Left renal pelvis (tissue), 4 donors: ENCODE measurements at places on chromosomes 7 and 10.

DNA sequence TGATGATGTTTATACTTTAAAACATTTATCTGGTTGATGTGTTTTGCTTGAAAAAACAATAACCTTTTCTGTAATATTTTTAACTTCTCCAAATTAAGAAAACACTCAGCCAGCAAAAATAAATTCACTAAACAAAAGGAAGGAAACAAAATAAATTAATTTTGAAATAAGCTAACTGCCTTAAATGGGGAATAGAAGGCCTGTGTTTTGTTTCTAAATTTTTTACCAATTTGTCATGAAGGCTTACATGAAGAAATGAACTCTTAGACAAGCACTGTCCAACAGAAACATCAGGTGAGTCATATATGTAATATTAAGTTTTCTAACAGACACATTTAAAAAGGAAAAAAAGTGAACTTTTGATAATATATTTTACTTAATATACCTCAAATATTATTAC, 68.5 kb downstream of the LRRN3 start:
- no peak for DNase-seq

- no peak for DNase-seq
Measured at GRCh38 chr7:112327566-112327965, 121.1 kb downstream of the ZNF277 start.

- no peak for DNase-seq
Measured at GRCh38 chr7:112079673-112080072, 126.5 kb downstream of the DOCK4 start.

DNA sequence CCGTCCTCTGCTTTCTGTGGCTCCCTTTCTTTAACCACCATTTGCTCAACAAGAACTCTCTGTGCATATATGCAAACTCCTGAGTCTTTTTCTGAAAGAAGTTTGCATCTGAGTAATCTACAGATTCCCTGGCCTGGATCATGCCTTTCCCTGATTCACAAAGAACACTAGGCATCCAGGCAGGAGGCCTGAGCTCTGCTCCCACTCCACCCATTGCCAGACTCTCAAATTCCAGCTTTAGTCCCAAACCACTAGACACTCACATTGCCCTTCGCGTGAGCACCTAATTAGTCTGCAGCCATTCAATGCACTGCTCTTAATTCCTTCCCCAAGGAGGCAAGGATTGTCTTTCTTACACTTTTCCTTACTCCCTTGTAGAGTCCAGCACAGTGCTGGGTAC, 60.9 kb downstream of the ABCC2 start:
- DNase-seq, result no peak

DNA sequence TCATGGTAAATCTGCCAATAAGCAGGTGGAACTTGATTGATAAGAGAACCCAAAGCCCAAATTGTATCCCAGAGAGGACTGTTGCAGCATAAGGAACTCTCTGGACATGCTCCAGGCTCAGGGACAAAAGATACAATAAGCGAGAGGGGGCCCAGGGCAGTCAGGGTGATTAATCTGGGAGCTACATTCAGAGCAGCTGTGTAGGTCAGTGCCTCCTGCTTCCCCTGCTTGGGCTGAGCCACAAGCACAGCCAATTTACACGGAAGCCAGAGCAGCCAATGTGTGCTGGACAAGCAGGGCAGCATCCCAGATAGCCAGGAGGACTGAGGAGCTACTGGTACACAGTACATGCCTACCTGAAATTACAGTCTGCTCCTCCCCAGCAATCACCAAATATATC, 24.2 kb downstream of the MYPN start:
- no peak for DNase-seq

- no peak for DNase-seq
Measured at GRCh38 chr10:61891906-61892585, 9.5 kb upstream of the ARID5B start.

GRCh38 chr10:89226891-89227290, 19.8 kb upstream of the CH25H start:
- DNase-seq, result no peak

DNA sequence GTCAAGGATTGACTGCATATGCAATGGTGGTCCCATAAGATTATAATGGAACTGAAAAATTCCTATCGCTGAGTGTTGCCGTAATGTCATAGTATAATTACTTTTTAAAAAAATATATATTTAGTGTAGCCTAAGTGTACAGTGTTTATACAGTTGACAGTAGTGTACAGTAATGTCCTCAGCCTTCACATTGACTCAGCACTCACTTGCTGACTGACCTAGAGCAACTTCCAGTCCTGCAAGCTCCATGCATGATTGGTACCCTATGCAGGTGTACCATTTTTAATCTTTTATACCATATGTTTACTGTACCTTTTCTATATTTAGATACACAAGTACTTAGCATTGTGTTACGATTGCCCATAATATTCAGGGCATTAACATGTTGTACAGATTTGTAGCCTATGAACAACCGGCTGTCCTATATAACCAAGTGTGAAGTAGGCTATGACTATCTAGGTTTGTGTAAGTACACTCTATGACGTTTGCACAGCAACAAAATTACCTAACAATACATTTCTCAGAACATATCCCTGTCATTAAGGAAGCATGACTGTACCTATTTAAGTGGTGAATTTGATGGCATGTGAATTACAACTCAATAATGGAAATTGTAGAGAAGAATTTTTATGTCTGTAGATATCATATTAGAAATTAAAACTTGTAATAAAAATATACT, 40.9 kb downstream of the CCNY start:
- no peak for DNase-seq

DNA sequence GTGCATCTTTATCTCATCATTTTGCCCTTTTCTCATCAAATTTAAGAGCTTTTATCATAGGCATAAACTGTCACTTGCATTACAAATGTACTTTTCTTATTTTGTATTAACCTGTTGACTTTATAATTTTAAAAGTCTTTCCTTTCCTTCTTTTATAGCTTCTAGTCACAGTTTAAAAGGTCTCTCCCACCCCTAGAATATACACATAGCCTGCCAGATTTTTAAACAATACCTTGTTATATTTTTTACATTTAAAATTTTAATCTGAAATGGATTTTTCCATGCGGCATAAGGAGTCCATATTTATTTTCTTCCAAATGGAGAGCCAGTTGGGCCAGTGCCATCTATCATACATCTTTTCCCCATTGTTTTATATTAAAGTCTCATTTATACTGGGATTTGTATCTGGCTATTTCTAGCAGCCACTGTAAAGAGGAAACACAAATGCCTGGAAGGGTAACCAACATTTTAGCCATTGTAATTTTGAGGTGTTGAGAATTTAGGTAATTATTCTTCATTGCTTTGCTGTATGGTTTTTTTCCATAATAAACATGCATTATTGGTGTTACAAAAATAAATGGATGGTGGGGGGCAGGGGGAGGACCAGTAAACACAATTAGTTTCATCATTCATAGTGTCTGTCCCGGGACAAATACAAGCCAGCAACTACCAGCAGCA, 92.8 kb downstream of the CCDC71L start:
- no peak for DNase-seq

- DNase-seq, result no peak
Measured at GRCh38 chr7:107946881-107947280, 55.9 kb downstream of the DLD start.

GRCh38 chr10:24170199-24170598, 38.7 kb upstream of the KIAA1217 start:
- no peak for DNase-seq

DNA sequence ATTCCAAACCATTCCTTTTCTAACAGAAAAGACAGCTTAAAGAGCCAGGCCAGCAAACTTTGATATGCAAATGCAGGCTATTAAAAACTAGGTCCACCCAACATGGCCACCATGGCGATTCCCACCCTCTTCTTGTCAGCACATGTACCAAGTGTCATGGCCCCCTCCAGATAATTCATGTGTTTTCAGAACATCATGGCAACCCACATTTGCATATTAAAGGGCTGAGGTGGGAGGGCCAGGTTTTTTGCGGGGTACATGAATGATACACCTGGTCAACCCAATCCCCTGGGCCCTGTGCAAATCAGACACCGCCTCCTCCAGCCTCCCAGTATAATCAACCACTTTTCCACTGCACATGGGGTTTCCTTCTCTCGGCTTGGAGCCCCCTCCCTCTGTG, 965 bp upstream of the ERVW-1 start:
- no peak for DNase-seq

- DNase-seq, result no peak
Measured at GRCh38 chr7:35695987-35696386, 1.1 kb upstream of the HERPUD2 start.

DNA sequence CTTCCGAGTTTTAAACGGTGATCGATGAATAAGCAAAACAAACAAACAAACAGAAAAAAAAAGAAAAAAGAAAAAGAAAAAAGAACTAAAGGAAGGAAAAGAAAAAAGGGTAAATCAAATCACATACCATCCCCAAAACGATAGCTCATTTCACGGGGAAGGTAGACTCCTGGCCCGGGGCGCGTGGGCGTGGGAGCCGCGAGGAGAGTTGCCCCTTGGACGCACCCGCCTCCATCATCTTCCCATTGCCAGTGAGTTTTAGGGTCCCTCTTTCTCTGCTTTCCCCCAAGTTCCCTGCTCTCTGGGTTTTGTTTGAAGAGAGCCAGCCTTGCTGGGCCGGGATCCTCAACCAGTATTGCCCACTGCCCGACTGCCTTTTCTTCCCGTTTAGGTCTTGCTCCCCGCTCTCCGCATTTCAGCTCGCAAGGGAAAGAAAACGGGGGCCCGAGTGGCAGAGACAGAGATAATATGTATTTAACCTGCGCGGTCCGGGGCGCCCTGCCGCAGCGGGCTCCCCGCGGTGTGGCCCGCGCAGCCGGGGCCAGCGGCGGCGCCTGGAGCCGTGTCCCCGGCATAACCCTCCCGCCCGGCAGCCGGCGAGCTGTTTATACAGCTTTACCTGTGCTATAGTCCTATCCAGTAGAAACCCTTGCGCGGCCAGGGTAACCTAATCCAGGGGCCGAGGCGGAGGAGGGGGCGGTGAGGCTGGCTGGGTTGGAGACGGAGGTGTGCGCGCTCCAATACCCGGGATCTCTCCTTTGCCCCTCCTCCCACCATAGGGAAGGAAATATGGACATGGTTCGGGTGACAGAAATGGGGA, 5.2 kb upstream of the GATA3 start:
- no peak for DNase-seq

GRCh38 chr7:139692723-139693122, 85.1 kb downstream of the HIPK2 start:
- no peak for DNase-seq

DNA sequence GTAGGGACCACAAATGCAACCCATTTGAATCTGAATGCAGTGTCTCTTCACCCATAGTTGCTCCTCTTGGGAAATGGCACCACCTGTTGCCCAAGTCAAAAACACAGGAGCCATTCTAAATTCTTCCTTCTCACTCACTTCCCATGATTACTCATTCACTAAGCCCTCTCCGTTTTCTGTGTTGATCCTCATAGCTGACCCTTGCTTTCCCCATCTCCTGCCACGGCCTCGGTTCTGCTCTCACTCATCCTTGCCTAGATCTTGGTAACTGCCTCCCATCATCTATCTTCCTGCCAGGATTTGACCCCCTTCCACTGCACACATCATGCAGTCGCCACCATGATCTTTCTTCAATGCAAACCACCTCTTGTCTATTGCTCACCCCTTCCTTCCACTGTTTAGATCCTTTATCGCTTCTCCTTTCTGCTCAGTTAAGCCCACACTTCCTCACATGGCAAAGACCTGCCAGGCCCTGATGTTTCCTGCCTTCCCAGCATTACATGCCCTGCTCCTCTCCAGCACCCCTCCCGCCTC, 19.0 kb upstream of the CPN1 start:
- DNase-seq, result no peak

DNA sequence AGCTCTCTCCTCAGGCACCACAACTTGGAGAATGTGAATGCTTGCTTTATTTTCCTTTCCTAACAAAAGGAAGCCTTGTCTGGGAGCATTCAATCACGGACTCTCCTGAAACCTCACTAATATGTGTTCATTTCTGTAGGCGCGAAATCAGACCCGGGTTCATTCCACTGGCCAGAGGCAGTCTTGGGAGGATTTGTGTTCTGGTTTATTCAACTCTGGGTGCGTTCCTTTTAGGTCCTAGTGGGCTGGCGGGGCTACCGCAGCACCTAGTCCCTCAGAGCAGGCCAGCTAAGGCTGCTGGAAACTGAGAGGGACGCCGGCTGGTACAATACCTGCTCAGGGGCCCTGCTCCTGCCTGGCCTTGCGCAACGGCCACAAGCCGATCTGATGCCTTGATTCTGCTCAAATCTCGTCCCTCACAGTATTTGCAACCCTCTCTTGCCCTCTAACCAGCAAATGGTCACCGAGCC, 7.5 kb downstream of the HOXA4 start:
- no peak for DNase-seq

GRCh38 chr7:116588641-116589594, 64.1 kb downstream of the CAV1 start:
- no peak for DNase-seq

GRCh38 chr7:47881256-47881655, 67.0 kb downstream of the PKD1L1 start:
- no peak for DNase-seq

- no peak for DNase-seq
Measured at GRCh38 chr10:86289577-86289868, 77.1 kb downstream of the GRID1 start.
